Left lung (tissue), 14 donors: ENCODE measurements at places on chromosomes 2 and 18. TPM values are rescaled to one million over a fixed set of nuclear protein-coding genes. Genes with fewer than 3 reads are reported as not detected.

MYOM1 gene
- total RNA-seq: 1.7 TPM

PNPT1 gene
- 27.1 TPM for total RNA-seq

CYP20A1 gene
- total RNA-seq: 29.1 TPM

DAPL1 gene
- total RNA-seq: not detected

FOXD4L1 gene
- total RNA-seq: 0.17 TPM

SGPP2 gene
- 31.2 TPM for total RNA-seq

FLACC1 gene
- 1.5 TPM for total RNA-seq

ALPP gene
- total RNA-seq: 14.1 TPM

FBXO15 gene
- 1.1 TPM for total RNA-seq

FAM237A gene
- total RNA-seq: not detected

TRIM54 gene
- total RNA-seq: 0.17 TPM

PMAIP1 gene
- 5.9 TPM for total RNA-seq

SPTBN1 gene
- total RNA-seq: 550 TPM

THSD7B gene
- total RNA-seq: 0.44 TPM

SERPINB4 gene
- 0.42 TPM for total RNA-seq

CDH2 gene
- total RNA-seq: 1.6 TPM

SNRPD1 gene
- 28.0 TPM for total RNA-seq

GNAL gene
- total RNA-seq: 1.8 TPM

SLC4A5 gene
- 8.2 TPM for total RNA-seq

DYNAP gene
- total RNA-seq: not detected

SLC66A3 gene
- total RNA-seq: 22.2 TPM

CFAP65 gene
- 4.3 TPM for total RNA-seq

CRYGD gene
- total RNA-seq: not detected

TMEM200C gene
- 0.79 TPM for total RNA-seq

ARHGAP25 gene
- 43.5 TPM for total RNA-seq

L3MBTL4 gene
- total RNA-seq: 13.9 TPM
